K562 (cell line): ENCODE measurements at places on chromosomes 5 and 9. TPM values are rescaled to one million over a fixed set of nuclear protein-coding genes. Genes with fewer than 3 reads are reported as not detected.

Gene CBY3
- polyA plus RNA-seq = not detected in 2 replicates

Gene ADGRD2
- polyA plus RNA-seq = not detected in 2 replicates

Gene SLC6A7
- polyA plus RNA-seq = not detected in 2 replicates

DNA sequence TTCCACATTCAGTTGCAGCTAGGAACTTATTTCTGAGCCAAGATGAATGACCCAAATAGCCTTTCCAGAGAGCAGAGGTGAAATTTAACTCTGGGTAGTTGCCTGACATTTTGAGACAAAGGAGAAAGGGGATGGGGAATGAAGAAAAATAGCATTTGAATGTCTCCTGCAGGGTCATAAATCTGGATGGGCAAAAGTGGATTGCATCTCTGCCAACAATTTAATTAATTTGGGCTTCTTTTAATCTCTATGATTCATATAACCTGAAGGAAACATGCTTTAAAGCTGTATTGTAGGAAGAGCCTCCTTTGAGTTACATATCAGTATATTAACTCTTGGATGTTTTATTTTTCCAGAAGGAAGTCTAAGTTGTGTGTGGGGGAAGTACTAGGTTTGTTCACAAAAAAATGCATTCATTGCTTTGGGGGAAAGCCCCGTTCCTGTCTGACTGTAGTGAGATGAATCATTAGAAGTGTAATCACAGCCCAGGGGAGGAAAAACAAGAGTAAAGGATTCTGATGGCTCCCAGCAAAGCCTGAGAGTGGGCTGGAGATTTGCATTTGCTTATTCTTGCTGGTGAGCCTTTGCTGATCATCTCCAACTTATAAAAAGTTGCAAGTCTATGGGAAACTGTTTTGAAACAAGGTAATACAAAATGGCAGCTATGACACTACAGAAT, 133.0 kb upstream of the IQGAP2 start:
- no peak for DNase-seq

GRCh38 chr5:88845081-88845697, 37.8 kb downstream of the MEF2C start:
- no peak for DNase-seq

GRCh38 chr9:133108794-133109641, 12.0 kb downstream of the RALGDS start:
- DNase-seq = no peak

DNA sequence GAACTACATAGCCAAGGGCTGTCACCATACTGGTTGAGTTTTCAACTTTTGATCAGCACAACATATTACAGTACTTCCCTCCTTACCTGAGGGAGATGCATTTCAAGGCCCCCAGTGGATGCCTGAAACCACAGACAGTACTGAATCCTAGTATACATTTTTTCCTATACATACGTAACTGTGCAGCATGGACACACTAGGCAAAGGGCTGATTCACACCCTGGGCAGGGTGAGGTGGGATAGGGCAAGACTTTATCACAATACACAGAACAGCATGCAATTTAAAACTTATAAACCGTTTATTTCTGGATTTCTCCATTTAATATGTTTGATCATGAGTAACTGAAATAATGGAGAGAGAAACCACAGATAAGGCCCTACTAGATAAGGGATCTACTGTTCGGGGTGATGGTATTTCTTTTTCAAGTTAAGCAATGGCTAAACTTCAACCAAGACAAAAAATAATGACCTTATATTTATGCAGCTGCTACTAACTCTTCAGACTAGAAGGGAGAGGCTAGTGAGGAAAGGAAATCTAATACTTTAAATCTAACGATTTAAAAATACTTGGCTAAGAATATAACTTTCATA, 186.9 kb upstream of the GNA14 start:
- DNase-seq = no peak

DNA sequence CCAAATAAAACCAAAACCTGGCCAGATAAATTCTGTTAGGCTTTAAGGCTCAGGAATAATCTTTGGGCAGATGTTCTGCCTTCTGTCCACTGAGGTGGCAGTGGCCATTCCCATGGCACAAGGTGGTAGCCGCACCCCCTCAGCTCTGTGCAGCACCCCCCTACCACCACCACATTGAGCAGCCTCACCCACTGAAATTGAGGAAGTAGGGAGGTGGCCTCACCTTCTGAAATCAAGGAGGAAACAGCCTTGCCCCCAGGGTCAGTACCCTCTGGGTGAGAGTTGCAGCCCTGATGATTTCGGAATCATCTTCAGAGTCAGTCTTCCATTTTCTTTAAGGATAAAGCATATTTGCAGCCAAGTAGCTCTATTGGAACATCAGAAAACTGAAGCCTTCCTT, 204.8 kb upstream of the PIK3R1 start:
- DNase-seq = no peak

DNA sequence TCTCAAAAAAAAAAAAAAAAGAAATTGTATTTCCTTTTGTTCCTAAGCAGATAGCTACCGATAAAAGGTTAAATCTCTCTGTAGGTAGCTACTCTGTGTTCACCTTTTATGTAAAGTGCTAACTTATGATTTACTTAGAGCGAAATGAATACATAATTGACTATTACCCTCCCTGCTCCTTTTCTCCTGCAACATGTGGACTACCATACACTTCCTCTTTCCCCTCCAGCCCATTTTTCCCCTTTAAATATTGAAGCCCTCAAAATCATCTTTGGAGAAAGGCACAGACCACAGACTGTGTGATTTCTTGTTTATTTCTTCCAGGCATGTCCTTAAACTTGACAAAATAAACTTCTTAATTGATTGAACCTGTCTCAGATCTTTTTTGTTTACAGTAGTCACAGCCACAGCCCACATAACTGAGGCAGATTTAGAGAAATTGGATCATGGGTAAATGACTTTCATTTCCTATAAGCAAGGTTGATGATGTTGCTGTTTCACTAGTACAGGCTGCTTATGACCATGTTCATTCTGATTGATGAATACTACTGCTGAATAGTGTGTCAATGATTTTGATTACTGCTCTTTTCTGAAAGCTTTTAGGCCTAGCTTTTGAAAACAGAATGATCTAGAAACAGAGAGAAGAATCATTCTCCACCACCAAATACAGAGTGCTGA, 59.2 kb downstream of the PHAX start:
- no peak for DNase-seq

- DNase-seq = no peak
These were observed 67.7 kb downstream of the ABCA1 start for GRCh38 chr9:104860263-104860662.
